ENCODE measurements at places on chromosomes 12 and 14. TPM values are rescaled to one million over a fixed set of nuclear protein-coding genes. Genes with fewer than 3 reads are reported as not detected.

The SERPINA9 gene
- not detected for total RNA-seq

The CAMKK2 gene
- 19.5 TPM for total RNA-seq

The TRHDE gene
- total RNA-seq = 6.3 TPM

The HOXC6 gene
- 4.8 TPM for total RNA-seq

The KCNA5 gene
- total RNA-seq = not detected

The MYL2 gene
- not detected for total RNA-seq

The SLC5A8 gene
- total RNA-seq = not detected

The SRGAP1 gene
- total RNA-seq = 18.9 TPM

The PTPN21 gene
- 14.5 TPM for total RNA-seq

The TMEM52B gene
- total RNA-seq = 71.6 TPM

The TMEM106C gene
- total RNA-seq = 107 TPM

The ART4 gene
- under 0.01 TPM for total RNA-seq

The JAG2 gene
- 1.5 TPM for total RNA-seq

The SLC25A47 gene
- total RNA-seq = not detected

The GPD1 gene
- not detected for total RNA-seq

The CAPZA3 gene
- not detected for total RNA-seq

The HOXC4 gene
- total RNA-seq = 2.0 TPM
